ENCODE measurements at places on chromosomes 11 and 22.

- DNase-seq: peak; percentile 22
- no peaks in the 10 kb centered on the region for H3K27me3 ChIP-seq
- H3K4me3 ChIP-seq: no peak overlapping the region
- H3K36me3 ChIP-seq: no peaks in the 10 kb centered on the region
Measured at GRCh38 chr11:123797114-123797513, 9.0 kb downstream of the OR6M1 start.

- H3K27me3 ChIP-seq: no peaks in the 10 kb centered on the region
- H3K27ac ChIP-seq: no peak overlapping the region
- no peak for DNase-seq
- H3K4me1 ChIP-seq: no peaks in the 10 kb centered on the region
Measured at GRCh38 chr11:34364102-34364501, 6.3 kb upstream of the ABTB2 start.

DNA sequence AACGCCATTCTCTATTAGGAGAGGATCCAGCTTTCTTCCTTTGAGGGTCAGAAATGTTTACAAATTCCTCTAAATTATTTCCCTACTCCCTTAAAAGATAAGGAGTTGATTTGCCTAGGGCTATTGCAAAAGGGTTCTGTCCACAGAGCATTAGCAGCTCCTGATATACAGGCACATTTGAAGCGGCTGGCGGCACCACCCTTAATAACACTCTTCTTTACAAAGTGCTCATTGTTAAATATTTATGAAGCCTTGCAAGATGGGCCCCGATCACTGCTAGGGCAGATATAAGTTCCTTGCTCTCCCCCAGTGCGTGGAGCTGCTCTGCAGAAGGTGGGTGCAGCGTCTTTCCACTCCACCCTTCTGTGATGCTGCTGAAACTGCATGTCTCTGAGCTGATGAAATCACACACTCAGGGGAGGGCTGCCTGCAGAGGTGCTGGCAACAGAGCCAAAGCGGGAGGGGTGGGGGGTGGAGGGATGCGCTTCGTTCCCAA, 116.7 kb upstream of the NTM start:
- H3K4me1 ChIP-seq: no peaks in the 10 kb centered on the region
- no peaks in the 10 kb centered on the region for H3K27me3 ChIP-seq
- no peak overlapping the region for H3K27ac ChIP-seq
- DNase-seq: no peak
- H3K36me3 ChIP-seq: no peaks in the 10 kb centered on the region

- no peaks in the 10 kb centered on the region for H3K27me3 ChIP-seq
- no peak overlapping the region for H3K4me3 ChIP-seq
- no peaks in the 10 kb centered on the region for H3K36me3 ChIP-seq
- no peak for DNase-seq
Measured at GRCh38 chr11:12640926-12641849, 33.0 kb upstream of the TEAD1 start.
